IPS DF 19.7 (cell line): ENCODE measurements at places on chromosomes 1 and 21.

DNA sequence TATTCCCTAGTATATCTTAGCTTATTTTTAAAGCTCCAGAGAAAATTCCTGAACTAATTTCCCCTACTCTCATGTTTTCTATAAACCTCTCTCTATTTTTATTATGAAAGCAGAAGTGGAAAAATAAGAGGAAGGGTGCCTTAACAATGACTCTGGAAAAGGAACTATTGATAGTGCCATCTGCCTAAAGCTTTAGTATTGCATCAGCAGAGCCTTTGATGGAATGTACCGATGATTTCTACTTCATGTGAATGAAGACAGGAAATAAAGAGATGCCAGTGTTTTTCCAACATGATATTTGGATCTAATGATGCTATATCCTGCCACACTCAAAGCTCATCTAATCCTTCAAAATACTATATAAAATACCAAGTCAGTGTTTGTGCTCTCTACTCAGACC is 35.1 kb downstream of the TNFSF18 start:
- DNase-seq = no peak

GRCh38 chr1:243841507-243841906 is 8.5 kb downstream of the AKT3 start:
- no peak for DNase-seq

- no peak for DNase-seq
Measured at GRCh38 chr21:43835050-43835449, 30.0 kb upstream of the AGPAT3 start.

GRCh38 chr1:234533975-234534876 is 55.2 kb upstream of the TARBP1 start:
- no peak for DNase-seq

DNA sequence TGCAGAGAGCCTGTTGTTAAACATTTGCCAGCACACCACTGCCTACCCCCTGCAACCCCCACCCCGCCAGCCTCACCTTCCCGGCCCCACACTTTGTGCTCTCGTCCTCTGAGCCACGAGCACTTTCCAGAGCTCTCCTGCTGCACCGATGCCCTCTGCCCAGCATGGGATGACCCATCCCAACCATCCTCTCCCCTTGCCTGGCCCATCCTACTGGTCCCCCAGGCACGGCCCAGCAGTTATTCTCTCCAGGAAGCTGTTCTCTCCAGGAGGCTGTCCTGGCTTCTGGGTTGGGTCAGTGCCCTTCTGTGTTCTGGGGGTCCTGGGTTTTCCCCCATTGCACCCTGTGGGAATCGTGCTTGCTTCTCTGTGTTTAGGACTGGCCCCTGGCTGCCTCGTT is 60.1 kb upstream of the ABCG1 start:
- DNase-seq = no peak

- no peak for DNase-seq
Measured at GRCh38 chr1:78095593-78095992, 49.8 kb downstream of the GIPC2 start.

DNA sequence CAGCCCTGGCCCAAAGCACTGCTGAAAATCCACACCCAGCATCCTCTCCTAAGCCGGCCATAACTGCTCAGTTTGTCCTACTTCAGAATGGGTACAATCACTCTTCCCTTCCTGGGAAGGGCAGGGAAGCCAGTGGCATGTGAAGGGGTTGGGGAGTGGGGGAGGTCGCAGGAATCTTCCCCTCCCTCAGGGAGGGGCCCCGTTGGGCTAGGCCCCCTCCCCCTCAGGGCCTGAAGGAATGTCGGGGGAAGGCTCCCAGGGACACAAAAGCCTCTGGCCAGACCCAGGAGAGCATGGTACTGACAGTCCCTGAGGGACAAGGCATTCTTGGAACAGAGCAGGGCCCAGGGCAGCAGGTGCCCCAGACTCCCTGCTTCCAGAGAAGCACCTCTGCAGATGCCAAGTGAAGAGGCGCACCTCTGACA is 1.2 kb downstream of the ELOVL1 start:
- DNase-seq = no peak

DNA sequence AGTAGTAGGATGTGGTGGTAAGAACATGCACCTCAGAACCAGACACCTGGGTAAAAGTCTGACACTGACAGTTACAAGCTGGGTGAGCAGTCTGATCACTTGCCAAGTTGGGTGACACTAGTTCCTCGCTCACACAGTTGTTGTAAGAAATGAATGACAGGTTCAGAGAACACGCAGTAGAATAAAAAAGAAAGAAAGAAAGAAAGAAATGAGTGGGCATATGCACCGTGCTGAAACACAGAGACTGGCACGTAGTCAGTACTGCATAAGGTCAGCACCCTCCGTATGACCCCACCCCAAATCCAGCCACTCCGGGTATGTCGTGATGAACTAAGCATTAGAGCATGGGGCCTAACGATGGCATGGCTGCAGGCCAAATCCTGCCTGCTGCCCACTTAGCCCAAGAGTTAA is 90.6 kb downstream of the GLUL start:
- DNase-seq = no peak

GRCh38 chr1:64033667-64034220 is 169.7 kb upstream of the UBE2U start:
- DNase-seq = no peak

DNA sequence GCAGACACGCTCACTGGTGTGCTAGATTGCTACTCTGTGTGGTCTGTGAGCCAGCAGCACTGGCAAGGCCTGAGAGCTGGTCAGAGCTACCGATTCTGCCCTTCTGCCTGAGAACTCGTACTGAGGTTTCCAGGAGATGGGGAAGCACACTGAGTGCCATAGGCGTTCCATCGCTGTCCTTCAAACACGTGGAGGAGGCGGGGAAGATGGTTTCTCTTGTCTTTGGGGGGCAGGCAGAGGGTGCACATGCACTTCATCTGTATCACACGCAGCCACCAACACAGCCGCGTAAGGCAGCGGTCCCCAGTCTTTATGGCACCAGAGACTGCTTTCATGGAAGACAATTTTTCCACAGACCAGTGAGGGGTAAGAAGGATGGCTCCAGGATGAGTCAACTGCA is 23.8 kb upstream of the MX1 start:
- no peak for DNase-seq

GRCh38 chr1:1074631-1075147 is 583 bp upstream of the RNF223 start:
- DNase-seq = no peak

GRCh38 chr1:37951783-37952624 is 5.2 kb upstream of the INPP5B start:
- DNase-seq = no peak

DNA sequence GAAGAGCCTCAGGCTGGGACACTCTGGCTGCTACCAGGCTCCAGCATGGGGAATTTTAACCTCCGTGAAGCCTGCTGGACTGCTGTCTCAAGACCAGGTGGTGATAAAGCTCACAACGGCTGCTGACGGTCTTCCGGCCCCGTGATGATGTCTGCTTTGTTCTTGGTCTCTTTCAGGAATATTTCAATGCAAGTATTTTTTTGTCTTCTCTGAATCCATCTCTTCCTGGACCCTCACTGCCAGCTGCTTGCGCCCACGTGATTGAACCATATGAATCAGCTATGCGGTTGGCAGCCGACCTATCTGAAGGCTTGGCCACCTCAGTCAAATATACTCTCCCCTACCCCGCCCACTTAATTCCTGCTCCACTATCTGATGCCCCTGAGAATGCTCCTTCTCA is 14.6 kb upstream of the SLC6A17 start:
- DNase-seq = no peak

DNA sequence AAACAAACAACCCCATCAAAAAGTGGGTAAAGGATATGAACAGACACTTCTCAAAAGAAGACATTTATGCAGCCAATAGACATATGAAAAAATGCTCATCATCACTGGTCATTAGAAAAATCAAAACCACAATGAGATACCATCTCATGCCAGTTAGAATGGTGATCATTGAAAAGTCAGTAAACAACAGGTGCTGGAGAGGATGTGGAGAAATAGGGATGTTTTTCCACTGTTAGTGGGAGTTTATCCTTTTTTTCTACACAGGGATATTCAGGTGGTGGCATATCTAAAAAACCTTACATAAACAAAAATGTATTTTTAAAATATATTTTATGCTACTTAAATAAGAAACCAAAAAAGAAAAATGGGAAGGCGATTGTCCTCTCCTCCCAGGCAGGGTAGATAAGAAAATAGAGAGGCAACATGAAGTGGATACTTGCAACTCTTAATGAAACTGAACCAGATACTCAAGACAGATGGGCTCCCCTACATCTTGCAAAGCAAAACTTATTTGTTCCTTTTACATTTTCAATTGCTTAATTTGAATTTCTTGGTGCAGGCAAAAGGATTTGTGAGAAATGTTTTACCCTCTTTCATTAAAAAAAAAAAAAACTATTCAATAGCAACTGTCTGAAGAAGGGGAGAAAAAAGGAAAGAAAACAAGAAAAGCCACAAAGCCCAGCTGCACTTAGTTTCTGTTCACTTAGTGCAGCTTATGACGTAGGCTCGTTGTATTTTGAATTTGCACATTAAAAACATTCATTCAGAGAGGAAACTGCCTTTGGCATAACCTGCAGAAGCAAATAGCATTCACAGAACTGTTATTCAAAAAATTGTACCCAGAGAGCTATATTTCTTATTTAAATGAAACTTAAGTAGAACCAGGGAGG is 36.9 kb upstream of the RGS1 start:
- no peak for DNase-seq

- no peak for DNase-seq
Measured at GRCh38 chr21:45536301-45537081, 5.7 kb downstream of the SLC19A1 start.

- no peak for DNase-seq
Measured at GRCh38 chr1:20377516-20378270, 87.0 kb downstream of the VWA5B1 start.

DNA sequence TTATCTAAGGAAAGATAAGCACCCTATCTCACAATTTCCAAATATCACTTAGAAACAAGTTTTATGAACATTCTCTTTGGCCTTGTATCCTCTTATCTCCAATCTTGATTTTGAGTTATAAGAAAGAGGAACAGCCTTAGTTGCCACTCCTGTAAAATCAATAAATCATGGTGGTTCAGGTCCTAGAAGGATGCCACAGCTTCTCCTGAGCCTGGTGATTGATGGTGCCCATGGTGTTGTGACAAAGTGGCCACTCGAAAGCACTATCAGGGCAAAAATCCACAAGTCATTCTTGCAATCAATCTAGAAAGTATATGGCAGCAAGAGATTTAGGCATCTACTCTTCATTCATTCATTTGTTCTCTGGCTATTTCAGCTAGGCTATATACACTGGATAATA is 27.8 kb downstream of the GBP6 start:
- no peak for DNase-seq

- DNase-seq = no peak
Measured at GRCh38 chr1:92949937-92950817, 11.1 kb downstream of the DIPK1A start.

DNA sequence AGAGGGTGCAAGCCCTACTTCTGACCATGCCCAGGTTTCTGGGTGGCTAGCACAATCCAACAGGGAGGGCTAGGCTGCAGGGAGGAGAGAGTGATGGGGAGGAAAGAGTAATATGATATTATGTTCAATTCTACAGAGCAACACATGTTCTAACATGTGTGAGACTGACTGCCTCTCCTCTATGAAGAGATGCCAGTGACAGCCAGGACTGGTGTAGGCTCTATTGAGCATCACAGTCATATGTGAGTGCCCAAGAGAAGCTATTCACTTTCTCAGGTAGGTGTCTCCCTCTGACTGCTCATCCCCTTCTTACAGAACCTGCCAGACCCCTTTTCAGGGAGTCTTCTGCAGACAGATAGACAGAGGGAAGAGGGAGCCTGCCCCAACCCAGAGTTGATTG is 446.1 kb downstream of the SIPA1L2 start:
- DNase-seq = no peak

DNA sequence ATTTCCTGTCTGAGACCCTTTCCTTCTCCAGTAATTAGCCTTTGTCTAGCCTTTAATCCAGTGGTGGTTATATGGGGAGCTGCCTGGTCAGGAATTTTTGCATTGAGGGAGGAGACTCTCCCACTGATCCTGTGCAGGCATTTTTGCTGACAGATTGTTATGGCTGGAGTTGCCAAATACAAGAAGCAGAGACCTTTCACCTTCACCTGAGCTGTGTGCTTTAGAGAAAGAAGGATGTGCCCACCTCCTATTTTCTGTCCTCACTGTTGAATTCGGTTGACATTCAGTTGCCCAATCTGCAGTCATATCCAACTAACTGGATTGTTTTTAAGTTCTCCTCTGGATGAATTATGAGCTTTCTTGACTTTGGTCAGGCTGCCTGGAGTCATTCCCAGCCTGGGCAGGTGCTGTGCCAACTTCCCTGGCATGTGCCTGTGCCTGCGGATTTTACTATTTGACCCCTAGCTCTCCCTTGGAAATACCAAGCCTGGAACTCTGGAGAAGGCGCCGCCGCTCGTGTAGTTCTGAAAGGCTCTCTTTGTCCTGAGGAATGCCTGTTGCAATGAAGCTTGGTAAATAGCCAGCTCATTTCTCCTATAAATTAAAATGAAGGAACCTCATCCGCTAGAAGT is 143.9 kb downstream of the NOS1AP start:
- no peak for DNase-seq

DNA sequence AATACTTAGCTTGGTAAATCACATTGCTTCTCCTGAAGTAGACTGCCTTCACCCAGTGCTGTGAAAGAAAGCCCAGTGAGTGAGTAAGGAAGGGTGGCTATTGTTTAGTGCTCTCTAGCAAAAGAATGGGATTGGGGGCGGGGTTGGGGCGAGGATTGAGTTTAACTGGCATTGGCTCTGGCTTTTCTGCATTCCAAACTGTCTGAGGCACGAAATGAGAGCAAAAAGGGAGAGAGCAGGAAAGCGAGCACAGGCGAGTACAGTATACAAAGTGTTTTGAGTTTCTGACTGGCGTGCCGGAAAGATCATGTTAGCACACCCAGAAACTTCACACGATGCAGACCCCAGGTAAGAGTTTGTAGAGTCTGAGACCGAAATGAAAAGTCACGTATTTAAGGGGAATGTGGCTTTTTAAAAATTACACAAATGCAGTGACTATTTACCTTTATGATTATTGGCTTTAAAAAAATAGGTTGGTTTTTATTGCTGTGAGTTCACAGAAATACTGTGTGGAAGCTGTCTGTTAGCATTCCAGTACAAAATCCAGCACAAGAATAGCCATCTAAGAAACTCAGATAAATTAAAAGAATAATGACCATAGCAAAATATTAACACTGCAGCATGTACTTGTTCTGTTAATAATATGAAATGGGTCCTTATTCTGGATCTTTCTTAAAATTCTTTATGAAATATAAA is 155.4 kb downstream of the CLEC20A start:
- peak; percentile 79 for DNase-seq

DNA sequence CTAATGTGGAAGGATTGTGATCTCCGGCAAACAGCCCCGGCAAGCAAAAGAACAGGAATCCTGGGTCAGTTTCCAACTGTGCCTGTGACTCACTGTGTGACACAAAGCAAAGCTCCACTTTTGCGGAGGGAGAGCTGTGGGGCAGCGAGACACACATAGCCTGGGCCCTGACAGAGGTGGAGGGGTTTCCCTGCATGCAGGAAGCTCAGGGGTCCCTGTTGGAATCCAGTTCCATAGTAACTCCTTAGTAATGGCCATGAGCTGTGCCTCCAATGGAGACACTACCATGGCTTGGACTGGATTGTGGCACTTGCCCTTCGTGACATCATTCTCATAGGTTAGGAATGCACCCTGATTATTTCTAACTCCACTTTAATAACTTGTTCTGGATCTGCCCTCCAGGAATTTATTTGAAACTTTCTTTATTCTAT is 47.0 kb upstream of the ATF3 start:
- no peak for DNase-seq

- DNase-seq = no peak
Measured at GRCh38 chr1:29123053-29123886, 433 bp downstream of the TMEM200B start.
